Activated CD4-positive, alpha-beta T cell treated with anti-CD3 and anti-CD28 coated beads, Interleukin-2, Interleukin-6, amounts not matched to agents 100 ng/mL and 50 ng/mL, durations not matched to agents 16 hours and 8 hours (primary cell): ENCODE measurements at places on chromosomes 4 and X.
A peak's percentile ranks its signal among the peaks of the same experiment; 100 is the strongest.

DNA sequence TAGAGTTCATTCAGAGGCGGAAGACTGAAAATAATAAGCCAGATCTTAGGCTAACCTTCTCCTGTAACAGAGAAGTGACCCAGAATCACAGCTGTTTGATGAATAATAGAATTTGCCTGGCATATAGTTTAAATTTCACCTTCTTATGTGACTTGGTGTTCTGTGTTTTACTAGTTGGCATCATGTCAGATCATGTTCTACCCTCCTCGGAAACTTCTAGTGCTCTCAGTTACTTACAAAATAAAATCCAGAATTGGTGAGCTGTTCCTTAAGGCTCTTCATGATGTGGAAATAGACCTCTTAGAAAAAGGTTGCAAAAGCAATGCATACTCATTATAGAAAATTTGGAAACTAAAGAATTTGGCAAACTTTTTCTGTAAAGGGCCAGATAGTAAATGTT lies 31.1 kb downstream of the TMEM164 start:
- no peak for DNase-seq

DNA sequence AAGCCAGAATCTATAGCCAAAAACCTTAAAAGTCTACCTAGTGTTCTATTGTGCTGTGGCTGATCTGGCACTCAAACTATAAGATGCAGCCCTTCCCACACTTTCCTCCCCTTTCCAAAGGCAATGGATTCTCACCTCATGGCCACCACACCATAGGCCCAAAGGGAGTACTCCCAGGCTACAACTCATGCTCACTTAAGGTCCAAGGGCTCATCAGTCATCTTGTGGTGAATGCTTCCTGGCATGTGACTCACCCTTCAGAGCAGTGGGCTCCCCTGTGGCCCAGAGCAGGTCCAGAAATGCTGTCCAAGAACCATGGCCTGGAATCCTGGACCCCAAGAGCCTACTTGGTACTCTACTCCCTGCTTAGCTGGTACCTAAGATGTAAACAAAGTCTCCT lies 181.0 kb downstream of the CHRDL1 start:
- no peak for DNase-seq

GRCh38 chrX:118577041-118577440 lies 81.4 kb downstream of the DOCK11 start:
- no peak for DNase-seq

GRCh38 chr4:28879900-28880299 lies 1840.3 kb upstream of the PCDH7 start:
- DNase-seq: no peak

DNA sequence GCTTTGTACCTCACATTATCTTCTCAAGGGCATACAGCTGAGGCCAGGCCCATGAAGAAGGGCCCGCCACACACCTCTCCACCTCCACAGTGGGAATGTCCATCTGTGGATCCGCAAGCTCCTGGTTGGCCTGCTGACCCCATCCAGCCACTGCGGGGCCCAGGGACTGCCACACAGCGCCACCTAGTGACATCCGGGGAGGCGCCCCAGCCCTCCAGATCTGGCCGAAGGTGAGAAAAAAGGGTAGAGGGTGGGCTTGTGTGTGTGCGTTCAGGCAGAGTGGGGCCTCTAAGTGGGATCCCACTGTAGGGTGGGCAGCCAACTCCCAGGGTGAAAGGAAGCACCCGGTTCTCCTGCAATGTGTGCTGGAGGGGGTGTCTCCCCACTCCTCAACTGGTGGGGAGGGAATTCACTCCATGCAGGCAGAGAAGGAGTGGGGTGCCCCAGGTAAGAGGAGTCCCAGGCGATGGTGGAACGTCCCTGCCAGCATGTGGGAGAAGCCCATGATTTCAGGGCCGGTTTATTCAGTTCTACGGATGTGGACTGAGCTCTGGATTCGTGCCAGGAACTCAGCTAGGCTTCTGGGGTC lies 117.3 kb downstream of the ENPP6 start:
- peak; percentile 34 for DNase-seq

DNA sequence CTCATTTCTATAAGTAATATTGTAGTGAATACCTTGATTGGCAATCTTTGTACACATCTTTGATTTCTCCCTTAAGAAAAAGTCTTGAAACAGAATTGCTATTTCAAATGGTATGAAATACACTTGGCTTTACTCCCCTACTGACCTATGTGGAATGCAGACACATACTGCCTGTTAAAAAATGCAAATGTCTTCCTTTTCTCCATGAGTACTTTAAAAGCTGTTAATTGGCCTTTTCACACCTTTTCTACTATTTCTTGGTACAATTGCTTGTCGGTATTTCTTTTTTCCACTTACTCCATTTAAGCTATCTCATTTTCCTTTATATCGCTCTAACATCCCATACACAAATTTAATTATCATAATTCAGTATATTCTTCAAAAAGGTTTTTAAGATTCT lies 87.2 kb downstream of the FRYL start:
- no peak for DNase-seq

DNA sequence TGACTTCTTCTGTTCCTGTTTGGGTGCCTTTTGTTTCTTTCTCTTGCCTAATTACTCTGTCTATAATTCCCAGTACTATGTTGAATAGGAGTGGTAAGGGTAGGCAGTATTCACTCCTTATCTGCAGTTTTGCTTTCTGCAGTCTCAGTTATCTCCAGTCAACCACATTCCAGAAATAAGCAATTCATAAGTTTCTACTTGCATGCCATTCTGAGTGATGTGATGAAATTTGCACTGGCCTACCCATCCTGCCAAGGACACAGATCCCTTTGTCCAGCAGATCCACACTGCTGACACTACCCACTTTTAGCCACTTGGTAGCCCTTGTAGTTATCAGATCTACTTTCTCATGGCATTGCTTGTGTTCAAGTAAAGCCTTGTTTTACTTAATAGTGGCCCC lies 971.6 kb upstream of the INTU start:
- DNase-seq: no peak

- no peak for DNase-seq
Observed at GRCh38 chr4:92333016-92333415, 29.2 kb downstream of the GRID2 start.
